ENCODE measurements at places on chromosomes 6 and 20. TPM values are rescaled to one million over a fixed set of nuclear protein-coding genes. Genes with fewer than 3 reads are reported as not detected.

Gene TMEM151B
- 0.21 TPM for total RNA-seq

Gene ENPP5
- 3.4 TPM for total RNA-seq

Gene COL20A1
- not detected for total RNA-seq

Gene ZNF184
- 5.8 TPM for total RNA-seq

Gene BNIP5
- total RNA-seq: 14.4 TPM

Gene TULP4
- 69.2 TPM for total RNA-seq

Gene TRIM38
- total RNA-seq: 9.6 TPM

Gene NFATC2
- total RNA-seq: 5.6 TPM

Gene MEI4
- total RNA-seq: not detected

Gene PPP1R3G
- 1.6 TPM for total RNA-seq

Gene ZNF334
- 8.5 TPM for total RNA-seq

Gene SPATA25
- total RNA-seq: 2.0 TPM

Gene FRMD1
- total RNA-seq: 35.5 TPM

Gene CYP39A1
- 2.9 TPM for total RNA-seq

Gene IL17A
- not detected for total RNA-seq

Gene ILRUN
- 57.6 TPM for total RNA-seq

Gene CFB
- 22.2 TPM for total RNA-seq

Gene FNDC11
- total RNA-seq: not detected

Gene PAX1
- not detected for total RNA-seq

Gene C20orf204
- 0.67 TPM for total RNA-seq

Gene GDAP1L1
- total RNA-seq: not detected

Gene CLDN20
- total RNA-seq: not detected

Gene PGC
- total RNA-seq: not detected

Gene HLA-DPA1
- 14.8 TPM for total RNA-seq

Gene RGL2
- 35.0 TPM for total RNA-seq

Gene DNPH1
- total RNA-seq: 67.3 TPM

Gene TFAP2A
- 0.20 TPM for total RNA-seq

Gene SEL1L2
- not detected for total RNA-seq

Gene THBS2
- total RNA-seq: 5.0 TPM

Gene EZR
- total RNA-seq: 492 TPM

Gene LY6G5B
- total RNA-seq: 9.9 TPM
